HFFc6 (cell line): ENCODE measurements at places on chromosomes 12 and 14. TPM values are rescaled to one million over a fixed set of nuclear protein-coding genes. Genes with fewer than 3 reads are reported as not detected.

Gene EPYC
- total RNA-seq, result not detected in 3 replicates

Gene TC2N
- total RNA-seq, result 0.71 TPM in 1 of 2 replicates, not detected in the other

GRCh38 chr14:93299416-93299815, 33.4 kb downstream of the BTBD7 start:
- no peaks in the 10 kb centered on the region for H3K27me3 ChIP-seq
- peaks cover under 1% of the 10 kb centered on the region; the same call in 1 of the 2 replicates for H3K36me3 ChIP-seq

DNA sequence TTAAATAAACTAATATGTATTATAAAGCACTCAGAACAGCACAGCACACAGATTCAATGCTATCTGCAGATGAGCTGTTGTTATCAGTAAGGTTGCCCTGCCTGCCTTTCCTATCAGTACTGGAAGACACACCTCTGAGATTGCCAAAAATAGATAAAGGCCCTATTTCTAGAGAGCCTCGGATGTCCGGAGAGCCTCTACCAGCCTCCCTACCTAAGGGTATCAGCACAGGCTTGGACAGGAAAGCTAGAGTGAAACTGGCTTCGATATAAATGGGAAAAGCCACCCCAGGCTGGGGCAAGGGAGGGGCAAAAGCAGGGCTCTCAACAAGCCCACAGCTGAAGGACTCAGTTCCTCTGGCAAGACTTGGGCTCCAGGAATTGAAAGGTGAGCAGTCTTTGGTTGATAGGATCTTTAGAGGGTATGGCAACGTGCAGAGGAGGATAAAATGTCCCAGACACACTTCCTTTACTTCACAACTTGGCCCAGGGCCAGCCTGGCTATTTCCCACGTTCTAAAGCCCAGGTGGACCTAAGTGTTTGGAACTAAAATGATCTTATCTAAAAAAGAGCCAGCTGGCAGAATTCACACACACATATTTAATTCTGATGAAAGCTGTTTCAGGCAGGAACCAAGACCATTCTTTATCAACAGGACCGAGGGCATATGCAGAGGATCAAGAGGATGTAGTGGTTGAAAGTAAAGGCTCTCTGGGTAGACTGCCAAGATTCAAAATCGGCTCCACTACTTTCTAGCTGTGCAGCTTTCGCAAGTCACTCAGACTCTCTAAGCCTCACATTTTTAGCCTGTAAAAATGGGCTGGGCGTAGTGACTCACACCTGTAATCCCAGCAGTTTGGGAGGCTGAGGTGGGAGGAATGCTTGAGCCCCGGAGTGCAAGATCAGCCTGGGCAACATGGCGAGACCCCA, 37.8 kb upstream of the ITPR2 start:
- no peaks in the 10 kb centered on the region for H3K36me3 ChIP-seq
- peaks cover 8% of the 10 kb centered on the region for H3K4me1 ChIP-seq
- H3K4me3 ChIP-seq, result no peak overlapping the region
- H3K27ac ChIP-seq, result no peak overlapping the region

DNA sequence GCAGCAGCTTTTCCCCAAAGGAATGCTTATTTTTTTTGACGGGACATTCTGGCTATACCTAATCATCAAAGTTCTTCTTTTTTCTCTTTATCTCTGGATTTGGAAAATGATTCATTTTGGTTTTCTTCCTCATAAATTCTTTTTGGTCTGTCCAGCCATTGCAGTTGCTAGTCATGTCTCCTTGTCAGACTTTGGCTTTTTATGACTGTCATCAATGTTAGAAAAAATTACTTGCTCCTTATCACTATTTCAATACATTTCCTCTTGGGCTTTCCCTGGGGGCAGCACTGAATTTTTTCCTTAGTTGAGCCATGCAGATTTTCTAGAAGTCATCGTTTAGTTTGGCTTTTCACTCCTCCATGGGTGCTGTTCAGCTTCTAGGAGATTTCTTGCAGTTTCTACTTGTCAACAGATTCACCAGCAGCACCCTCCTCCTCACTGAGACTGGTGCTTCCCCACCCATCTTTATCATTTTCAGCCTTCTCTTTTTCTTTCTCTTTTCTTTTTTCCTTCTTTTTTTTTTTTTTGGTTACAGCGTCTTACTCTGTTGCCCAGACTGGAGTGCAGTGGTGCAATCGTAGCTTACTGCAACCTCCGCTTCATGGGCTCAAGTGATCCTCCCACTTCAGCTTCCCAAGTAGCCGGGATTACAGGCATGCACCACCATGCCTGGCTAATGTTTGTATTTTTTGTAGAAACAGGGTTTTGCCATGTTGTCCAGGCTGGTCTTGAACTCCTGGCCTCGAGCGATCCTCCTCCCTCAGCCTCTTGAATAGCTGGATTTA, 5.2 kb downstream of the ADIPOR2 start:
- H3K4me3 ChIP-seq, result peak overlapping the region; percentile 36
- H3K27me3 ChIP-seq, result no peaks in the 10 kb centered on the region
- peak; percentile 25 for DNase-seq
- H3K4me1 ChIP-seq, result peaks cover 55% of the 10 kb centered on the region
- H3K36me3 ChIP-seq, result peaks cover 4% of the 10 kb centered on the region; the same call in 1 of the 2 replicates
- peak overlapping the region; percentile 52 for H3K27ac ChIP-seq
